ENCODE measurements at places on chromosomes 7 and 10.

DNA sequence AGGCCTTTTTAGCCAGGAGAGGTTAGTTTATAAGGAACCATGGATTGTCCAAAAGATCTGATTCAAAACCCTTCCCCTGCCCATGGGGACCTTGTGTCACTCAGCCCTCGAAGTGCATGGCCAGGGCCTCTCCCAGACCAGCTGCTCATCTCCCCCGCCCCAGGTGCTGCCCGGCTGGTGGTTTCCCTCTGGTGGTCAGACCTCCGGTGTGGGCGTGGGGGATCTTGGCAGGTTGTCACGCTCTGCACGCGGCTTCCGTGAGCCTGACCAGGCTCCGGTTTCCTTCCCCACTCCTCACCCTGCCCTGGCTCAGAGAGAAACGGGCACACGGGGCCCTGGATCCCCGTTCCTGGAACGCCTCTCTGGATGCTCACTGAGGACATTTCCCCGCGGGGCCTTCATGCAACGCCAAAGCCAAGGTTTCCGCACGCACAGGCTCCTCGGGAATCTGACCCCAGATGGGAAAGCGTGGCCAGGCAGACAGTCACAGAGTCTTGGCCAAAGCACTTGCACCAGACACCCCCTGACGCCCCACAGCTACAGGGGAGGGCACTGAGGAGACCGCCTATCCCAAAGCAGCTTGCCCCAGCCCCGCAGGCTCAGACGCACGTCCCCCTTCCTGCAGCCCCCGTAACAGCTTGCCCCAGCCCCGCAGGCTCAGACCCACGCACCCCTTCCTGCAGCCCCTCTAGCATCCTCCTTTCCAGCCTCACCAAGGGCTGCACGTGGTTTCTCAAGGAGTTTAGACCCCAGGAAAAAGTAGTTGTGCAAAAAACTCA, 7.8 kb upstream of the DIP2C start:
- no peak for DNase-seq

GRCh38 chr7:93146472-93147141, 1.6 kb downstream of the SAMD9L start:
- no peak for DNase-seq

DNA sequence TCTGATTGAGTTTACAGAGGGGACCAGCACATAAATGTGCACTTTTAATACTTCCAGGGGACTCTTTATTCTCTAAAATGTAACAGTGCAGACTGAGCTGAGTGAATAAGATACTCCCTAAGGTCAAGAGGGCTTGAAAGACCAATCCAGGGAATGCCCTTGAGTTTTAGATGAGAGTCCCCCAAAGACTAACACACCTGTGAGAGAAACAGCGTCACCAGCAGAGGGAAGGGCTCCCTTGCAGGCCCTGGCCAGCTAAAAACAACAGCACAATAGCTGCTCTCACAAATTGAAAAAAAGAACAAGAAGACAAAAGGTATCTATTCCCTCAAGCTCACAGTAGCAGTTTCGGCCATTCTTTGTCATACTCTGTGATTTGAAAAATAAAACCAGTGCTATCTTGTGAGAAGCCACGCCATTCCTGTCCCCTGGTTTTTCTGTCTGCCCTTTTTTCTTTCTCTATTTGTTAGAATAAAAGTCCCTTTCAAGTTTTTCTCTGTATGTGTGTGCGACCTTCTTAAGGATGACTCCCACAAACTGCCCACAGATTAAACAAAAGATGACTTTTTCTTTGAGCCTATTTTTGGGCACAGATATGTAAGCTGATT, 230.4 kb upstream of the BMPER start:
- DNase-seq, result no peak

- DNase-seq, result no peak
Observed at GRCh38 chr7:40525764-40526163, 391.0 kb downstream of the SUGCT start.

GRCh38 chr7:117279931-117280557, 42.8 kb downstream of the WNT2 start:
- DNase-seq, result no peak

GRCh38 chr10:113128450-113129070, 178.5 kb downstream of the TCF7L2 start:
- DNase-seq, result no peak

- no peak for DNase-seq
Observed at GRCh38 chr10:6301488-6302075, 98.8 kb downstream of the PFKFB3 start.

Data from astrocyte of the spinal cord (primary cell).